ENCODE measurements at places on chromosomes 13 and 19.
A peak's percentile ranks its signal among the peaks of the same experiment; 100 is the strongest.

GRCh38 chr13:74171641-74172040, 37.4 kb upstream of the KLF12 start:
- DNase-seq = no peak

GRCh38 chr19:8004723-8005513, 523 bp downstream of the ELAVL1 start:
- peak; percentile 37 for DNase-seq

- no peak for DNase-seq
Observed at GRCh38 chr19:55529636-55530234, 7.2 kb downstream of the SBK2 start.

DNA sequence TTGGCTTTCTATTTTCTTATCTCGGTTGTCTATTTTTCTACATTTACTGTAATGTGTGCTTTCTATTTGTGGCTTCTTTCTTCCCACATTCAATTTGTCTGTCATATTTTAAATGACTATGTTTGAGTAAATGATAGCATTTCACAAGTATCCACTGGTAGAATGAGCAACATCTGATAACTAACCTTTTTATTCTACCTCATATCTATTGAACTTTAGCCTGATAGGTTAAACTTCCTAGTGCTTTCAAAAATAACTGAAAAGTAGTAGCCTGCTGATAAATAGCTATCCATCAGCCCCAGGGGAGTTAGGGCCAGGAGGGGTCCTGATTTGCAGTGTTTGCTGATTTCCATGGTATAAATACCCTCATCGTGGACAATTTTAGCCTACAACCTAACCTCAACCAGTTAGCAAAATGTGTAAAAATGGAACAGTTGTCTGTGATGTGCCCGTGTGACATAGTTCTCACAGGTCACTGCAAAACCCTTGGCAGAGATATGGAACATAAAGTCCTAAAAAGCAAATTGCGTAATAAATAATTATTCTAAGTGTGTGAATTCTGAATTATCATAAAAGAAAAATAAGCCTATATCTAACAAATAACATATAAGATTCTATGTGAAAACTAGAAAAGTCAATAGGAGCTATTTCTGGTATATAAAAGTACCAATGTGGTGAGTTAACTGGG, 32.1 kb downstream of the KCTD12 start:
- no peak for DNase-seq

DNA sequence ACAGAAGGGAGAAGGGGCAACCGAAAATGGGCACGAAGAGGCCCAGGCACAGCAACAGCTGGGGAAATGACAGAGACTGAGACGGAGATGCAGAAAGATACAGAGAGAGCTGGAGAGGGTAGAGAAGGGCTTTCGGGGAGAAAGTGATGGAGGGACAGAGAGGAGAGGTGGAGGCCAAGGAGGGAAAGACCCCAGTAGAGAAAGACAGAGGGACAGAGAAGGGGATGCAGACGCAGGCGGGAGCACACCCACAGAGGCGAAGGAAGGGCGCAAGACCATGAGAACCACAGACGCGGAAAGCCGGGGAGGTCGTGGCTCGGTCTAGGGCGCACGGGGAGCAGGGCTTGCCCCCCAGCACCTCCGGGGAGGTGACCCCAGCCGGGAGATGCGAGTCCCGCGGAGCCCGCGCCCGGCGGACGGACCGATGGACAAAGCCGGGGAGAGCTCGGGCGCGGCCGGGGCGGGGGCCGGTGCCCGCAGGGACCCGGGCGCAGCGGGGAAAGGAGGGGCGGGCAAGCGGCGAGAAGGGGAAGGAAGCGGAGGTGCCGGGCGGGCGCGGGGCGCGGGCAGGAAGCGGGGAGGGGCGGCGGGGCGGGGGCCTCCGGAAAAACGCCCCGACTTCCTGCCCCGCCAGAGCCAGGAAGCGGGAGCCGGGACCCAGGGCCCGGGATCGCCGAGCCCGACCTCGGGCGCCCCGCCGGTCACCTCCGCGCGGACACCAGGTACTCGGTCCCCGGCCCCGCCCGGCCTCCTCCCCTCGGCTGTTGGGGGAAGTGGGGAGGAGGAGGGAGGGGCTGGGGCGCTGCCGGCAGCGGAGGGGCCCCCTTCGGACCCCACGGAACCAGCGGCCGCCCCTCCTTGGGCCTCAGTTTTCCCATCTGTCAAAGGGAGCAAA, at the start of gene ARHGEF1:
Gene ARHGEF1, plus strand, starts transcription at position 617 of the 895 bp plus-strand sequence. CDS start 4,899 bp downstream, outside the sequence.
- DNase-seq = peak; percentile 77

DNA sequence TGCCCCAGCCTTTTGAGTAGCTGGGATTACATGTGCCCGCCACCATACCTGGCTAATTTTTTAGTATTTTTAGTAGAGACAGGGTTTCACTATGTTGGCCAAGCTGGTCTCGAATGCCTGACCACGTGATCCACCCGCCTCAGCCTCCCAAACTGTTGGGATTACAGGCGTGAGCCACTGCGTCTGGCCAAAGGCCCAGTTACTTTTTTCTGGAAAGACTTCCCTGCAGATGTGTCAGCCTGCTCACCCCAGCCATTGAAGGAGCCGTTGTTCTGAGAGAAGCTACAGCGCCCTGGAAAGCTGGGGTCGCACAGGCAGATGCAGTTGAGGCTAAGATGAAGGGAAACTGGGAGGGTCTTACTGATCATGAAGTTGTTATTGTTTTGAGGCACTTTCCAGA, 7.9 kb upstream of the ZNF626 start:
- no peak for DNase-seq

GRCh38 chr19:17337675-17338432, 501 bp downstream of the GTPBP3 start:
- DNase-seq = peak; percentile 71

DNA sequence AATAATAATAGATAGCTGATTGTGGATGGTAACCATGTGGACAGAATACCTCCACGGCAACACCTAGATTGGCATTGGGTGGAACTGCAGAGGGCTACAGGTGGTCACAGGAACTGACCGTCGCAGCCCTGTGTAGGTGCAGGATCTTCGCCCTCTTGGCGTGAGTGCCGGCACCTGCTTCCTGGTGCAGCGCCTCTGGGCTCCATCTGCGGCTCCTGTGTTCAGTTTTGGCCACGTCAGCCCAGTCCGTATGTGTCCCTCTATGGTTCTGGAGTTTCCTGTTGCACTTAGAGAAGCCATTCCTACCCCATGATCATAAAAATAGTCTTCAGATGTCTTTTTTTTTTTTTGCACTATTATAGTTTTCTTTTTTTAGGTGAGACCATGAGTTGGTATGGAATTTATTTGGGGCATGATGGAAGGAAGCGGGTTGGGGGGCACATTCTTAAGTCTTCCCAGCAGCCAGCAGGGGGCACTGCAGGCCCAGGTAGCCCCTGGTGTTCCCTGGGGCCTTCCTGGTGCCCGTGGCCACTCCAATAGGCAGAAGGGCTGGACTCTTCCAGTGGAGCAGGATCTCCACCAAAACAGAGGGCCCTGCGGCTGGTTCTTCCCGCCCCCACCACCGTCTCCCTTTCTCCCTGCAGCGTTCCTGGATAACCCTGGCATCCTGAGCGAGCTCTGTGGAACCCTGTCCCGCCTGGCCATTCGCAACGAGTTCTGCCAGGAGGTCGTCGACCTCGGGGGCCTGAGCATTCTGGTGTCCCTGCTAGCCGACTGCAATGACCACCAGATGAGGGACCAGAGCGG, 10.1 kb upstream of the SLC25A42 start:
- DNase-seq = peak; percentile 73

DNA sequence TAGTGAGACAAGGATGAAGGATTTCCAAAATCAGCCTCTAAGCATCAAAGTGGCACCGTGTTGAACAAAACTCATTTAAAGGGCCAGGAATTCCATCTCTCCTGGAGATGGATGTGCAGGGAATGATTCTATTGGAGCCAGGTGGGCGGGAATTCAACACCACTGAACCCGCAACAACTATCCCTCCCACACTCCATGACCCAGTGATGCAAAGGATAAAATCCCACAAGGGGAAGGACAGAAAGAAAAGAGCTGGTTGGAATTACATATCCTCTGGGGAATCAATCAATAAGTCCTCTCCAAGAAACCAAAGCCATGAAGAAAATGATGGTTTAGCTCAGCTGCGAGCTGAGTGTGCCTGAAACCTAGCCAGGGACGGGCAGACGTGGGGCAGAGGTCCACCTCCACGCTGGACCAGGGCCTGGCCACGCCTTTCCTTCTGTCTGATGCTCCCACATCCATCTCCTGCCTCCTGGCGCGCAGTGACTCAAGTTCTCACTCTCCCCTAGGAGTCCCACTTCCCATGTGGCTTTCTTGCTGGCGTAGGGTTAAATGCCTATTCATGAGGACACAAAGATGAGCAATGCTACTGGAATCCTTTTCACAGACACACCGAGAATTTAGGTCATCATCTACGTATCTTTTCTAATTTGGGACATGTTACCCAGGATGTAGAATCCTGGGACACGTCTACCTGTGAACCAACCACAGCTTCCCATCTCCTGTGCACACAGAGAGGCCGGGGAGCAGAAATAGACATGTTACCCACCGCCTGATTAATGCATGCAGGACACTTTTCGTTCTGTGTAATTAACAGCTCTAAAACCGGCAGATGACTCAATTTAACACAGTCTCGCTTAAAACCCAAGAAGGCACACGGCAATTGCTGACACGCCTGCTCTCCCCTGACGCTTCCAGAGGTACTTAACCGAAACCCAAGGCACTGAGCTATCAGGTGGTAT, 48.6 kb downstream of the PEPD start:
- no peak for DNase-seq

DNA sequence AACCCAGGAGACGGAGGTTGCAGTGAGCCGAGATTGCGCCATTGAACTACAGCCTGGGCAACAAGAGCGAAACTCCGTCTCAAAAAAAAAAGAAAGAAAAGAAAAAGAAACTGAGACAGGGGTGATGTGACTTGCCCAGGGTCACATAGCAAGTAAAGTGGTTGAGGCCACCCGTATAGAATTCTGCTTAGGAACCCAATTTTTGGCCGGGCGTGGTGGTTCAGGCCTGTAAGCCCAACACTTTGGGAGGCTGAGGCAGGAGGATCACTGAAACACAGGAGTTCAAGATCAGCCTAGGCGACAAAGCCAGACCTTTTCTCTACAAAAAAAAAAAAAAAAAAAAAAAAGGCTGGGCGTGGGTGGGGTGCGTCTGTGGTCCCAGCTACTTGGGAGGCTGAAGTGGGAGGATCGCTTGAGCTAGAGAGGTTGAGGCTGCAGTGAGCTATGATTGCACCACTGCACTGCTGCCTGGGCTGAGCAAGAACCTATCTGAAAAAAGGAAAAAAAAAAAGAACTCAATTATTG, 1.3 kb downstream of the SNRPA start:
- peak; percentile 55 for DNase-seq

DNA sequence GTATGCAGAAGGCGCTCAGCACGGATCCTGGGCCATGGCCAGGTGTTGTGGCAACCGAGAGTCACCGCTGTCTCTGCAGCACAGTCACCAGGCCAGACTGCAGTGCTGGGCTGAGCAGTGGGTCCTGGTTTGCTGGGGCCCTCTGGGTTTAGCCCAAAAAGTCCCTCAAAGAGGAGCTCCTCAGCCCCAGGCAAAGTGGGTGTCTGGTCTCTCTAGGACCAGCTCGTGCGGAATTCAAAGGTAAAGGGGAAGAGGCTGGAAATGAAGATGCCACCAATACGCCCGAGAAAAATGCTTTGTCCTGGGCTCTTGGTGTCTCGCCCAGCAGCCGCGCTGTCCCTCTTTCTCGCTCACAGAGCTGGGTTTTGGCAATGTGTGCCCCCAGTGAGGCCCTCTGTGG, 38.5 kb upstream of the ANKRD10 start:
- DNase-seq = no peak

GRCh38 chr13:85095418-85096272, 703.6 kb downstream of the SLITRK6 start:
- no peak for DNase-seq

Measured in GM12865 (cell line).